ENCODE measurements at places on chromosomes 6 and 20. TPM values are rescaled to one million over a fixed set of nuclear protein-coding genes. Genes with fewer than 3 reads are reported as not detected.

TPBG gene
- polyA plus RNA-seq, result 128 TPM

FAM83C gene
- polyA plus RNA-seq, result not detected

FBXO5 gene
- polyA plus RNA-seq, result 10.6 TPM

MAS1 gene
- polyA plus RNA-seq, result not detected

NPBWR2 gene
- not detected for polyA plus RNA-seq
